ENCODE measurements at places on chromosomes 2 and 18. TPM values are rescaled to one million over a fixed set of nuclear protein-coding genes. Genes with fewer than 3 reads are reported as not detected.

Gene SERPINB10
- total RNA-seq: not detected

Gene CREG2
- 0.31 TPM for total RNA-seq

Gene MC2R
- total RNA-seq: not detected

Gene CD207
- not detected for total RNA-seq

Gene XDH
- 0.15 TPM for total RNA-seq

Gene BCL2
- total RNA-seq: 113 TPM

Gene PROKR1
- not detected for total RNA-seq

Gene KCNG2
- total RNA-seq: not detected

Gene STRADB
- 27.9 TPM for total RNA-seq

Gene UGT1A4
- not detected for total RNA-seq

Gene CFC1
- total RNA-seq: not detected

Gene MEIS1
- not detected for total RNA-seq

Gene TNFRSF11A
- 9.1 TPM for total RNA-seq

Gene ATOH8
- 0.12 TPM for total RNA-seq

Gene DLX2
- total RNA-seq: not detected

Gene TMEM169
- 2.6 TPM for total RNA-seq

Gene SERPINB8
- 5.3 TPM for total RNA-seq

Gene MYO3B
- total RNA-seq: 0.05 TPM

Gene PFN4
- total RNA-seq: not detected

Gene ANKRD30B
- total RNA-seq: not detected

Gene SERPINB11
- total RNA-seq: not detected

Gene MPP4
- not detected for total RNA-seq

Gene HOXD8
- total RNA-seq: not detected

Gene REG3G
- total RNA-seq: not detected

Gene LRATD1
- not detected for total RNA-seq

Gene ALS2
- total RNA-seq: 11.7 TPM

Gene PHLPP1
- 2.7 TPM for total RNA-seq

Gene LYPD6
- not detected for total RNA-seq

Gene APOB
- not detected for total RNA-seq

Gene MIB1
- total RNA-seq: 36.7 TPM

Gene MSTN
- not detected for total RNA-seq

Gene SCYGR4
- total RNA-seq: not detected

Gene TDRD15
- total RNA-seq: not detected

Gene MYCN
- total RNA-seq: not detected

Gene GALNT1
- 31.9 TPM for total RNA-seq

Gene FABP1
- total RNA-seq: not detected

Gene INHA
- total RNA-seq: not detected

All from activated CD4-positive, alpha-beta T cell treated with anti-CD3 and anti-CD28 coated beads, Interleukin-2, amount 10 ng/mL, durations not matched to agents 7 days and 5 days (primary cell).